Activated T-helper 1 cell treated with anti-CD3 and anti-CD28 coated beads, Interleukin-12 subunit alpha, Interleukin-12 subunit beta, Interleukin-2, Interleukin-4 antibody, amounts not matched to agents 30 ng/mL and 10 ng/mL and 1 ng/mL, durations not matched to agents 14 hours and 24 hours and 36 hours (primary cell): ENCODE measurements at places on chromosomes 3 and 15. TPM values are rescaled to one million over a fixed set of nuclear protein-coding genes. Genes with fewer than 3 reads are reported as not detected.

Gene DNAH12
- total RNA-seq = 0.17 TPM in 1 of 2 replicates, not detected in the other

- DNase-seq = no peak
Measured at GRCh38 chr3:46676601-46677410, 16.7 kb downstream of the ALS2CL start.

DNA sequence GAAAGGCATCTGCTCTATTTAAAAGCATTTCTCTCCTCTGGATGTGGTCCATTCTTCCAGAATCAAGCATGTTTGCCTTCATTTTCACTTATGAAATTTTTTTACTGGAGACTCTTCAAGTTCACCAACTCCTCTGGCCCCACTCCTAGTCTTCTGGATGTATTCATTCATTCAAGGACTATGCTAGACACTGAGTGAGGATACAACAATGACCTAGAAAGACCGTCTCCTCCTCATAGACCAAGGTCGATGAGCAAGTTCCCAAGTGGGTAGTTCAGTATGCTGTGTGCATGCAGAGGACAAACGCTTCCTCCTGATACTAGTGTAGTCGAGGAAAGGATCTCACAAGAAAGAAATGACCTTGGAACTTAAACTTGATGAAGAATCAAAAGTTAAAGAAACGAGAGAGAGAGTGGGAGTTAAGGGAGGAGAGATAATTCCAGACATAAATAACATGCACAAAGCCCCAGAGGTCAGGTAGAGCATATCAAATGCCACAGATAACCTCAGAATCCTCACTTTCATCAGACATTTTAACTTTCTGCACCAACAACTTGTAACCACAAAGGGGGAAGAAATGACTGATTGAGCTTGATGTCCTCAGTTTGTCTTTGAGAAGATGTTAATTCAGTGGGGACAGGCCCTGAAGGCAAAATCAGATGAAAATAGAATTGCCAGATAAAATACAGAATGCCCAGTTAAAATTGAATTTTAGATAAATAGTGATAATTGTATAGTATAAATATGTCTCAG is 149.4 kb downstream of the IMPG2 start:
- DNase-seq = no peak

GRCh38 chr15:72202801-72203506 is 5.4 kb upstream of the GRAMD2A start:
- DNase-seq = no peak

Gene VILL
- 11.6 and 13.4 TPM in 2 replicates for total RNA-seq

Gene TMC3
- not detected in 2 replicates for total RNA-seq

GRCh38 chr3:127217596-127218453 is 24.9 kb downstream of the PRR23E start:
- no peak for DNase-seq

Gene MGLL
- 2.2 and 2.5 TPM in 2 replicates for total RNA-seq

GRCh38 chr3:66449411-66449974 is 51.3 kb downstream of the LRIG1 start:
- no peak for DNase-seq

GRCh38 chr3:59027607-59028006 is 22.2 kb downstream of the CFAP20DC start:
- DNase-seq = no peak

- DNase-seq = no peak
Measured at GRCh38 chr3:10950476-10951294, 41.9 kb upstream of the SLC6A1 start.

DNA sequence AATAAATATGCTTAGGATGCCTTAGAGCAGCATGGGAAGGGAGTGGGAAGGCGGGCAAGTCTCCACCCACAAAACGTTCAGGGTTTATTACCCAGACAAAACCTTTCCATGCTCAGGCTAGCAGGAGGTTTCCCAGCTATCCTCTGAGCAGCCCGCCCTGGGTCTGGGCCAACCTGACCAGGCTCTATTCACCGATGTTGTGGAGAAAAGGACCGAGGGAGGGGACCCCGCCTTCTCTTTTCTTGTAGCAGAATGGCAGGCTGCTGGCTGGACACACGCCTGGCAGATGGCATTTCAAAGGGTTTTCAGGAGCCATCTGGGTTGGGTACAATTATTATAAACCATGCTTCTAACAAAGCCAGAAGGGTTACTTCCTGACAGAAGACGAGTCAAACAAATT is 540.9 kb downstream of the MAGI1 start:
- DNase-seq = no peak

DNA sequence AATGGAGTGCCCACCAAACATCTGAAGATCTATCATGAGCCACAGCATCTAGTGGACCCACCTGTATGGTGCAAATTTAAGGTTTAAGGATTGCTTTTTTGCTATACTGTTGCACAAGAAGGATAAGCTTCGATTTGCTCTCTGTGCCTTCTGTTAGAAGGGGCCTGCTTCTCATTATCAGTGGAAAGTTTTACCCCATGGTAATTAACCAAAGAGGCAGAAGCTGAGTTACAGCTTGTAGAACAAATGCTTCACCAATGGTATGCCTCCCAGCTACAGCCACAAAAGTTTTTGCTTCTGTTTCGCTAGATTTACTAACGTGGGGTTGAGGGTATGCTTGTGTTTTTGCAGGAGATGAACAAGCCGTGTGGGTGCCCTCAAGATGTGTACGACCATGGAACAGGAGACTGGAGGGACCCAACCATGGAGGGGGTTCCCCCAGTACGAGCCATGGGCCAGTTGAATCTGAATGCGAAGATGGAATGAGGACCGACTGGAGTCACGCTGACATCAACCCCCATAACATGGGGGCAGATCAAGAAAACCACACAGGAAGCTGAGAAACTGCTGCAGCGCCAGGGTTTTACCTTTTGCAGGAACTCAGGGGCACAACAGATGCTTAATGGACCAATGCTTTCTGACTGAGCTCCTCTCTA is 43.5 kb downstream of the ACAD9 start:
- DNase-seq = peak; percentile 46

Gene TM4SF18
- total RNA-seq = not detected in 2 replicates

DNA sequence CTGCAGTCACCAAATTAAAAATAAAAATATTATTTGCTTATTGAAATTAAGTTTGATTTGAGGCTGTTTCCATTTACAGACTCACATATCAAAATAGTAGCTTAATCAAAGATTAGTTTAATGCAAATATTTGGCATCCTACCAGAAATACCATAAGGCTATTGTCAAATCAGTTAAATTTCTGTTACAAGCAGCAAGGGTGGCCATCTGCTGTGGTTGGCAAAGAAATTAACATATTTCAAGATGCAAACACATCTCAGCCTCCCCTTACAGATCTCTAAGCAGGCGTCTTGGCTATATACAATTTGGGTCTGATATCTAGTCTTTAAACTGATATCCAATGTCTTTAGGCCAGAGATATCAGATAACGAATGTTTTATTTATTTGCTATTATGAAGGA is 83.2 kb upstream of the NEDD4 start:
- no peak for DNase-seq

DNA sequence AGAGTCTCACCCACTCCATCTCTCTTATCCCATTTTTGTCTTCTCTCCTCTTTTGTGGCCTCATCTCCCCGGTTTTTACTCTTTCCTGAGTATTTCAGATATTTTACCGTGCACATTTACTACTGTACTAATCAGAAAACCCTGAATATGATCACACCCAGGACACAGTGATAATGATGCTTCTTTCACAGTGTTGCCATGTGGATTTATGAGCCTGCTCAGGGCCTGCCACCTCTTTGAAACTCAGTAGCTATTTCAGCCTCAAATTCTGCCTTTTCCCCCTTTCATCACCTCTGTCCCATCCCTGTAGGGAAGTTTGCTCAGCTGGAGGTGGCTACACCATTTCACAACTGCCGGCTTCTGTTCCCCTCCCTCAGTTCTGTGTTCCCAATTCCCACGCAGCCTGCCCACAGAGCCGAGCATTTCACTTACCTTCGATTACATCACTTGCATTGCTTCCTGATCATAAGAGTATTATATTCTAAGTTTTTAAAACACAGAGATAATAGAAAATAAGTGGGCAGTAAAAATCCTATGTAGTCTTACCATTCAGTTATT is 33.2 kb downstream of the ARNT2 start:
- no peak for DNase-seq

Gene AQP9
- total RNA-seq = 0.07 TPM in 1 of 2 replicates, not detected in the other

DNA sequence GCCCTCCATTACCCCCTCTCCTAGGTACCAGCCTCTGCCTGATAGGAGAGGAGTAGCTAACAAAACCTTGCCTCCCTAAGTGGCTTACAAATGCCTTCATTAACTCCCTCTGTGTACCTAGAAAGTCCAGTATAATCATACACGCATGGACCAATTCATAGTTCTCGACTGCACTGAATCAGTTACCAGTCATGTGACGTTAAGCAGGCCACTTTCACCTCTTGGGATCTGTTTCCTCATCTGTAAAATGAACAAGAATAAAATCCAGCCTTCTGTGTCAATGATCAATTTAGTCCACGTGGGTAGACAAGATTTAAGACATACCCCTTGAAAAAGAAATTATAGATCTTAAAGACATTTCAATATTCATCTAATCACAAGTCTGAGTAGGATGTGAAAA is 72.2 kb downstream of the TRIM69 start:
- no peak for DNase-seq

GRCh38 chr15:28099555-28100140 is 533 bp upstream of the OCA2 start:
- no peak for DNase-seq

GRCh38 chr3:131299836-131300235 is 81.7 kb upstream of the NUDT16 start:
- DNase-seq = no peak

DNA sequence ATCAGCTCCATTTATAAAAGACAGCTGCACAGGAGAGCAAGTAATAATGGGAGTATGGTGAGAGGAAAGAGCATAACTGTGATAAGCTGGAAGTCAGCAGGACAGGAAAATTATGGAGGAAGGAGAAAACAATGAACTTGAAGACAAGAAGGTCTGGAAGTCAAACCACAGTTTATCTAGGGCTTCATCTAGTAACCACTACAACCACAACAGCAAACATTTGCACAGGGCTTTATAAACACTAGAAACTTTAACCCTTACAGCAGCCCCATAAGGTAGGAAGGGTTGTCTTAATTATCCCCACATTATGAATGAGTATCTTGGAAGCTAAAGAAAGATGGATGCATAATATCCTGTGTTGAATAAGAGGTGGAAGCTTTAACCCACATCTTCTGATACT is 820.8 kb downstream of the IGSF11 start:
- DNase-seq = no peak

Gene ZNF662
- 0.23 and 0.47 TPM in 2 replicates for total RNA-seq
